Stimulated activated CD4-positive, alpha-beta T cell treated with anti-CD3 and anti-CD28 coated beads, TNF-alpha, amount 100 ng/mL, for 48 hours (primary cell): ENCODE measurements at places on chromosomes 1 and 21.

DNA sequence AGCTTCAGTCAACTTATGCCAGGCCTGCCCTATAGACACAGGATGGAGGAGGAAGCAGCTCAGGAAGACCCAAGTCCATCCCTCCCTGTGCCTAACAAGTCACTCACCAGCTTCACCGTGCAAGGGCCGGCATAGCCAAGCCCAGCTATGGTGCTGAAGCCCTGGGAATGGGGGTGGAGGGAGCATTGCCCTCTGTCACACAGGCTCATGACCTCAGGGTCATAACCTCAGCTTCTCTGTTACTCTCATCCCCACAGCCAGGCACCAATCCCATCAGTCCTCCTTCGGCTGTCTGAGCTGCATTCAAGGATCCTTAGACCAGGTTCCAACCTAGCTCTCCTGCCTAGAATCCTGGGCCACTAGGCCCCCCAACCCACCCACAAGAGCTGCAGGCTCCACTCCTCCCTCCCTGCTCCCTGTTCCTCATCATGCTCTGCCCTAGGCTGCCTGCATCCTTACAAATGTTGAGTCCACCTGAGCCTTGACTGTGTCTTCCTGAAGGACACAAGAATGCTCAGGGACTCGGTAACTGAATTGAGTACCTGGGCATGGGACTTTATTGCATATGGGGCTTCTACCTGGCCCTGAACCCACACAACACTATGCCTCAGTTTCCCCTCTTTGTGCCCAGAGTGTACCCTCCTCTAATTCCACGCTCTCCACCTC, 1.7 kb downstream of the CD244 start:
- no peak for DNase-seq

DNA sequence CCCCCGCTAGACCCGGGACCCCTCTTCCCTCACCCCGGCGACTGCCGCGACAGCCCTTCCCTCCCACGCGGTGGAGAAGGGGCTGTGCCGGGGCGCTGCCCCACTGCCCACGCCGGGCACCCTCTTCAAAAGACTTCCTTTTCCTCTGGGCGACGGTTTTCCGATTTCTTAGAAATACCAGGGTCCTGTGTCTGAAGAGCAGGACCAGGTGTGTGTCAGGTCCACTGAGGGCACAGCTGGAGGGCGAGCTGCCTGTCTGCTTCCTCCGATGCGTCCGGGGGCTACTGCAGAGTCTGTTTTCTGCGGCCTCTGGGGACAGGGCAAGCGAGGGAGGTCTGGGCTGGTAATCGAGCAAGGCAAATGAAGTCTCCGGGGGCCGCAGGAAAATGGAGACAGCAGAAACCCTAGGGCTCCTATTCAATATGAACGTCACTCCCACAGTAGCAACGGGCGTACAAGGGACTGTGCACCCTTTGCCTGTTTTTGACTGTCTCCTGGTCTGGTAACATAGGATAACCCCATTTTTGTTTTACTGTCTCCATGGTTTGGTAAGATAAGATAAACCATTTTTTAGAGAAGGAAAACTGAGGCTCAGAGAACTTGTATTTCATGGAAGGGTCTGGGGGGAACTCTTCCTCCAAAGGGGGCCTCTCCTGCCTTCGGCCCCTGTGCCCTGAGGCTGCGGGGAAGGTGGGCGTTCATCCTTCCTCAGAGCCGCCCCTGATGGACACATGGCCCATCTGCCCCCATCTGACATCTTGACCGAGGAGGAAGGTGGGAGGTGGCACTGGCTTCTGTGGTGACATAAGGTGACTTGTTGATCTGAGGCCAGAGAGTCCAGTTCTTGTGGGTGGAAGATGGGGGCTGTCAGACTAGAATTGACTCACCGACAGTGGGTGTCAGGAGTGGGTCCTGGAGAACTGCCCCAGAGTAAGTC, 970 bp downstream of the TNFRSF1B start:
- no peak for DNase-seq

GRCh38 chr1:113073479-113073950, 517 bp downstream of the LRIG2 start:
- no peak for DNase-seq

DNA sequence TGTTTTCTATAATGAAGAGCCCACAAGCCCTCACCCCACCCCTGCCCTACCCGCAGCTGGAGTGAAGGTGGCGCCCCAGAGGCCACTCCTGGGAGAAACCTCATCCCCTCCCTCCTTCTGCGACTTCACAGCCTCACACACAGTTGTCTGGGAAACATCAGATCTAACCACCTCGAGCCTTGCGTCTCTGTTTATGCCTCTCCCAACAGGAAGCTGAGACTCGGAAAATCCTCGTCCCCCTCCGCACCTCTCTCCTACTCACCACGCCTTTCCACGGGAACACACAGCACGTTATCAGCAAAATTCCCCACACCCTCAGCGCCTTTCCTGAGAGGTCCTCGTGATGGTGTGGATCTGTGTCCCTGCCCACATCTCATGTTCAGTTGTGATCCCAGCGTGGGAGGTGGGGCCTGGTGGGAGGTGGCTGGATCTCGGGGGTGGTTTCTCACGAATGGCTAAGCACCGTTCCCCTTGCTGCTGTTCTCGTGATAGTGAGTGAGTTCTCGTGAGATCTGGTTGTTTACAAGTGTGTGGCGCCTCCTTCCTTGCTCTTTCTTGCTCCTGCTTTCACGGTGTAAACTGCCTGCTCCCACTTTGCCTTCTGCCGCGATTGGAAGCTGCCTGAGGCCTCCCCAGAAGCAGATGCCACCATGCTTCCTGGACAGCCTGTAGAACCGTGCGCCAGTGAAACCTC, 190.6 kb downstream of the KIF26B start:
- DNase-seq, result no peak

GRCh38 chr1:50476800-50477199, 53.6 kb upstream of the DMRTA2 start:
- no peak for DNase-seq

GRCh38 chr1:151801310-151801820, 3.9 kb downstream of the LINGO4 start:
- no peak for DNase-seq

DNA sequence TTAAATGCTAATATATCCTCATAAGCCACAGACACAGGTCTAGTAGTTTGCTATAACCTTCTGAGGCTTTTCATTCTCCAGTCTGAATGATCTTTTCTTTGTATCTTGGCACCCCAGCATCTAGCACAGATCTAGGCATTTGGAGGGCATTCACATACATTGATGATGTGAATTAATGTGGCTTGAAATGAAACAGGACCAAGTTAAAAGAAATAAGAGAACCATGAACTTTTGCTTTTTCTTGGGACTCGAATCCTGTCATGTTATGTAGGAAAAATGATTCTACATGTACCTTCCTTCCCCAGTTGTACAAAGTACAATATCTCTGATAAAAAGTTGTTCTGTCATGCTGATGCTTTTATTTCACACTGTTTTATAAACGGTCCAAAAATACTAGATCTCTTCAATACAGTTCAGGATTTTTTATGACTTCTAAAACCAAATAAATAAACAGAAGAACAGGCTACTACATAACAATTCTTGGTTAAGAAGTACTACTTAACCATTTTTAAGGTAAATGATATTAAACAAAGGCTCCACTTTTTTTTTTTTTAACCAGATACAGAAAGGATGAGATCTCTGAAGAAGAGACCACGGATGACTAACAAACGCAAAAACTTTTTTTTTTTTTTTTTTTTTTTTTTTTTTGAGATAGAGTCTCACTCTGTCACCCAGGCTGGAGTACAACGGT, 3.0 kb downstream of the SORT1 start:
- DNase-seq, result no peak

- no peak for DNase-seq
Measured at GRCh38 chr1:150168960-150169601, 19.4 kb downstream of the PLEKHO1 start.

DNA sequence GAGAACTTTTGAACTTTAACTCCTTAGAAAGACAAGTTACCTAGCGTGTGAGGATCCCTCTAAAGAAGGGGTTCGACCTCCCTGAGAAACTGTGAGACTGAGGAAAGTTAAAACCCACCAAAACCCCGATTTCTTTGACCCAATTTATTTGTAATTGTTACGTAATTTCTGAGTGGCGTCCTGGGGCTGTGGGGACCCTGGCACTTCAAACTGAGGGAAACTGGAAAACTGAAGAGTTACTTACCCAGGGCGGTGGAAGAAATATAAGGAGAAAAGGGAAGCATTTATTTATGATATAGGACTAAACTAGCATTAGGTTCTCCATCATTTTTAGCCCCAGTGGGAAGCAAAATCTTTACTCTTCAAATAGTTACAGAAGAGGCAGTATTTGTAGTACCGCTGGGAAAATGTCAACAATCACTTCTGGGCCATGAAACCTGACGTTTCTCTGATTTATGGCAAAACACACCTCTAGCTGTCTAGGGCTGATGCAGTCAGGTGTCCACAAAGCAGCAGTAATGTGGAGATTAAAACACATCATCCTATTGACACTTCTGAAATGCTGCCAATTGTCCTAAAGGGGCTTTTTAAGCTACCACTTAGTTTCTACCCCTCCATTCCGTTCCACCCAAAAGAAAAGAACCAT, 430 bp downstream of the S100B start:
- no peak for DNase-seq

DNA sequence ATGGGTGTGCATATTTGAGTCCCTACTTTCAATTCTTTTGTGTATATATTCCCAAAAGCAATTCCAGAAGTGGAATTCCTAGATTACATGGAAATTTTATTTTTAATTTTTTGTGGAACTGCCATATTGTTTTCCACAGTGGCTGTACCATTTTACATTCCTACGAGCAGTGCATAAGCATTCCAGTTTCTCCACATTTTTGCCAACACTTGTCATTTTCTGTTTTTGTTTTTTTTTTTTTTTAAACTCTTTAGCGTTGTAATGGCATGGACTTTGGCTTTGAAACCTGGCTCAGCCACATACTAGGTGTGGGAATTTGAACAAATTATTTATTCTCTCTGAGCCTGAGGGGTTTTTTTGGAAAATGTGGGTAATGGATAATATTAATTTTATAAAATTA, 214.5 kb upstream of the UBE2U start:
- DNase-seq, result no peak

- no peak for DNase-seq
Measured at GRCh38 chr1:39107341-39108290, 81.5 kb downstream of the NDUFS5 start.

GRCh38 chr1:171127501-171127900, 36.8 kb downstream of the FMO3 start:
- no peak for DNase-seq

GRCh38 chr1:1531947-1532346, 8.5 kb downstream of the TMEM240 start:
- no peak for DNase-seq

GRCh38 chr1:94648225-94649007, 106.9 kb upstream of the F3 start:
- DNase-seq, result no peak

DNA sequence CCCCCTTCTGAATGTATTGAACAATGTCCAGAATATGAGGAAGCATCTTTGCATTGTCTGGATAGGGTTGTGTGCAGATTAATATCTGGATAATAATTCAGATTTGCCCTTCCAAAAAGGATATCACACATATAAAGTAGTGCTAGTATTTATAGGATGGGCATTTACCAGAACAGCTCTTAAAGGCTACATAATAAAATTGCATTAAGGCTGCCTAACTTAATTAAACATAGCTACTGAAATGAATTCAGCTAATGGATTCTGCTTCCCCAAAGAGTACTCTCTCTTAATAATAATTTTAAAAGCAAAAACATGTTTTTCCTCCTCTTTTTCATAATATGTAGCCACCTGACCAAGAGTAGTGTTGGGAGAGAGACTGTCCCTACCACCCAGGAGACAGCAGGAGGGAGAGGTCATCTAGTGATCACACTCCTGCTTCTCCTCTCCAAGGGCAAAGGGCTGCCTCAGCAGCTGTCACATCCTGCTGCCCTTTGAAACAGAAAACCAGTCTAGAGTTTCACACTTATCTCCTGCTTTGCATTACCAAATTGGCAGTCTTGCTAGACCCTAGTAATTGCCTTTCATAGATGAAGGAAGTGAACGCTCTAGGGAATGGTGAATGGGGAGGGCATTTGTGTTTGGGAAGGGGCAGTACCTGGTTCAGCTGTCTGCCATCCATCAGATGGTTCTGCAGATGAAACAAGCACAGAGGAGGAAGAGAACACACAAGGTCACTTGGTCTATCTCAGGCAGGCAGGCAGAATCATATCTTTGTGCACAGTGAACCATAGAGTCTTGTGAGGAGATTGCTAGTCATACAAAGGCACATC, 29.3 kb upstream of the DDAH1 start:
- no peak for DNase-seq

DNA sequence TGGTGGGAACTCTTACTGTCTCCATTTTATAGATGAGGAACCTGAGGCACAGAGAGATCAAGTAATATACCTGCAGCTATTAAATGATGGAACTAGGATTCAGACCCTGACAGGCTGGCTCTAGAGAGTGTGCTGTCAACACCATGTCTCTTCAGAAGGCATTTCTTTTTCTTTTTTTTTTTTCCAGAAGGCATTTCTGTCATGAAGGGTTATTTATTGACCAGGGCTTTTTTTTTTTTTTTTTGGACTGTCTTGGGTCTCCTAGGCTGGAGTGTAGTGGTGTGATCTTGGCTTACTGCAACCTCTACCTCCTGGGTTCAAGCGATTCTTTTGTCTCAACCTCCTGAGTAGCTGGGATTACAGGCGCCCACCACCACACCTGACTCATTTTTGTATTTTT, 22.6 kb downstream of the HIPK1 start:
- DNase-seq, result no peak

GRCh38 chr1:172238965-172239364, 181.5 kb upstream of the C1orf105 start:
- DNase-seq, result no peak

DNA sequence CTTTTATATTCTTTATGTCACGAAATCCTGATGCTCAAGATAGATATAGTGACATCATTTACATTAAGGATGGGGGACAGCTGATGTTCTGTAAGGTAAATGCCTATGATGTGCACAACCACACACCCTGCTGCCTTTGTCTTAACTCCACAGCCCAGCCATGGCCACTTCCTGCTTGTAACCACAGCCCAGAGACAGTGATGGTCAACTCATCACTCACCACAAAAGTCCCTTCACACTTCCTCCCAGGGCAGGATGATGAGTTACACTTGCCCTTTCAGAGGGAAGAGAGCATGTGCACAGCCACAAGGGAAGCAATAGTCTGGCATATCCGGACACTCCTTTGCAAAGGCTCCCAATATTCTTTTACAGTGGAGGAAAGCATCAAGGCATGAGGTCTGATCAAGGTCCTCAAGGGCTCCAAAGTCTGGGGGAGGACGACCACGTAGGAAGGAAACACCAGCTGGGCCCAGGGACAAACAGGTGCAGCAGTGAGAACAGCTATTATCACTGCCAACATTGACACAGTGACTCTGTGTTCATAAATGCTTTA, 53.8 kb downstream of the PLPP3 start:
- DNase-seq, result no peak

DNA sequence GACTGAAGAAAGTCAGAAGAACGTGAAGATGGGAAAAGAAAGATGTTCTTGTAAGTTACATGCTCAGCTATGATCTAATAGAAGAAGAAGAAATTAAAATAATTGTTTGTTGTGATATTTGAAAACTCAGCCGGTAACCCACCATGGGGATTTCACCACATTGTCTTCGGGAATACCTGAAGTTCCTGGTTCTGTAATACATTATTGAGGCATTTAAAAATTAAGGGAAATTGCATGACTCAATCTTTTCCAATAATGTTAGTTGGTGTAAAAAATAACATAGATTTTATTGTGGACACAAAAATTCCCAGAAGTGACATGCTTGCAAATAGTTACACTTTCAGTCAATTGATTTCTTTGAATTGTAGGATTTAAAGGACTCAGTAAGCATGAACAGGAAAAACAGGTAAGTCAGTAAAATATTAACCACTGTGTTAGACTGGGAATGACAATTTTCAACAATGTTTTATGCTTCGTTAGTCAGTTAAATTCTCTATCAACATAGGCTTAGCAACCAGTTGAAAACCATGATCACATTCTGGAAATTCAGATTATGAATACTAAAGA, 745.1 kb downstream of the LTN1 start:
- no peak for DNase-seq
